Right atrium auricular region (tissue), 2 donors: ENCODE measurements at places on chromosomes 6 and 20. TPM values are rescaled to one million over a fixed set of nuclear protein-coding genes. Genes with fewer than 3 reads are reported as not detected.

GRCh38 chr6:46985943-46986342 lies 56.2 kb downstream of the ADGRF1 start:
- H3K36me3 ChIP-seq: no peaks in the 10 kb centered on the region
- H3K27me3 ChIP-seq: no peaks in the 10 kb centered on the region
- no peak overlapping the region for H3K27ac ChIP-seq
- no peak for DNase-seq

EMILIN3 gene
- 1.8 TPM for total RNA-seq

PPP1R3G gene
- 8.8 TPM for total RNA-seq

DNA sequence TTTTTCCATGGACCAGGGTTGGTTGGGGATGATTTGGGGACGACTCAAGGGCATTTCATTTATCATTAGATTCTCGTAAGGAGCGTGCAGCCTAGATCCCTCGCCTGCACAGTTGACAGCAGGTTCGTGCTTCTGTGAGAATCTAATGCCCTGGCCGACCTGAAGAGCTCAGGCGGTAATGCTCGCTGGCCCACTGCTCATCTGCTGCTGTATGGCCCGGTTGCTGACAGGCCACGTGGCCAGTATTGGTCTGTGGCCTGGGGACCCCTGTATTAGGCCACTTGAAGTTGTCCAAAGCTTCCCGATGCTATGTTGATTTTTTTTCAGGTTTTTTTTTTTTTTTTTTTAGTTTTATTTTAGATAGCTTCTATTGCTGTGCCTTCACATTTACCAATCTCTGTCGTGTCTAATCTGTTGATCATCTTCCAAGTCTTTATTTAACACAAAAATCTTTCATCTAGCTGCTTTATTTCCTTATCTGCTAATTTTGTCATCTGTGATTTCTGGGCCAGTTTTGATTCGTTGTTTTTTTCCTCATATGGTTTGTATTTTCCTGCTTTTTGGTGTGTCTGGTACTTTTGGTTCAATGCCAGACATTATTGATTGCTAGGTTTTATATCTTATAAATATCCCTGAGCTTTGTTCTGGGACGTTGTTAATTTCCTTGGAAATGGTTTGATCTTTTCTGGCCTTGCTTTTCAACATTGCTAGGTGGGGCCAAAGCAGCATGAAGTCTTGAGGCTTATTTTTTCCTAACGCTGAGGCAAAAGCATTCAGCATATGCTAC lies 41.1 kb downstream of the DYNLT1 start:
- no peaks in the 10 kb centered on the region for H3K4me1 ChIP-seq
- no peak for DNase-seq
- H3K27me3 ChIP-seq: no peaks in the 10 kb centered on the region

DNA sequence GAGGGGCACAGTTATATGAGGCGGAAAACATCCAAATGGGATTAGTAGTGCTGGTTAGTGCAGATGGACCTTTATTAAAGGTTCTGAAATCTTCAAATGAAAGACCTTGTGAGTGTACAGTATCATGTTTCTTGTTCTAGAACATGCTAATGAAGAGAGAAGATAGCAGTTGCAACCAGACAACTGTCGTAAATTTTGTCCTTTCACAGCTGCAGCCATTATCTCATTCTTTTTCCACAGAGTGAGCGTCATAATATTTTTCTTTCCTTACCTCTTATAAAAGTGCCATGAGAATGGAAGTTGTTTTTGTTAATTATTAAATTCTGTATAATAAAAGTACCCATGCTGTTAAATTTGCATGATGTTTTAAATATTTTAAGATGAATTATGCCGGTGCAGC lies 4.4 kb upstream of the C6orf163 start:
- DNase-seq: no peak
- no peaks in the 10 kb centered on the region for H3K27me3 ChIP-seq
- no peak overlapping the region for H3K4me3 ChIP-seq
- no peak overlapping the region for H3K27ac ChIP-seq

GRCh38 chr6:46014511-46015118 lies 1.0 kb downstream of the CLIC5 start:
- no peaks in the 10 kb centered on the region for H3K36me3 ChIP-seq
- peak overlapping the region; percentile 94 for H3K27ac ChIP-seq
- DNase-seq: no peak
- H3K4me1 ChIP-seq: no peaks in the 10 kb centered on the region
- no peaks in the 10 kb centered on the region for H3K27me3 ChIP-seq

SOBP gene
- 8.5 TPM for total RNA-seq

DNA sequence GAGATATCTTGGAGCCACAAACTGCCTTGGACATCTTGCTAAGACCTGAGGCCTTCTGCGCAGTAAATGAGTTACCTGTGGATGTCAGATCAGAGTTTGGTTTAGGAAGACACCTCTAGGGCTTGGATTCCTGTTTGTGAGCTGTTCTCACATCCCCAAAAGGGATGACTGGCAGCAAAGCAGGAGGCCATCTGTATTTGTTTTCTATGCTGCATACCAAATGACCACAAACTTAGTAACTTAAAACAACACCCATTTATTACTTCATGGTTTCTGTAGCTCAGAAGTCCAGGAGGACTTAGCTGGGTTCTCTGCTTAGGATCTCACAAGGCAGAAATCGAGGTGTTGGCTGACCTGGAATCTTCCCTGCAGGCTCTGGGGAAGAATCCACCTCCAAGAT lies 116.7 kb downstream of the UNC5CL start:
- H3K27me3 ChIP-seq: no peaks in the 10 kb centered on the region
- no peaks in the 10 kb centered on the region for H3K4me1 ChIP-seq
- no peak overlapping the region for H3K27ac ChIP-seq
- no peaks in the 10 kb centered on the region for H3K36me3 ChIP-seq

DNA sequence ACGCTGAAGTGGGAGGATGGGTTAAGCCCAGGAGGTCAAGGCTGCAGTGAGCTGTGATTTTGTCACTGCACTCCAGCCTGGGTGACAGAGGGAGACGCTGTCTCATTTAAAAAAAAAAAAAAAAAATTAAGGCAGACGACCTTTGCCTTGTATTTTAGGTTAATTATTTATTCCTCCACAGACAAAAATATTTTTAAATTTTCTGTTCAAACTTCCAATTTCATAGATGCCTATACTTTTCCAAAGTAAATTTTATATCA lies 6.3 kb upstream of the SMIM28 start:
- DNase-seq: no peak
- no peak overlapping the region for H3K27ac ChIP-seq
- H3K4me3 ChIP-seq: no peak overlapping the region

DNA sequence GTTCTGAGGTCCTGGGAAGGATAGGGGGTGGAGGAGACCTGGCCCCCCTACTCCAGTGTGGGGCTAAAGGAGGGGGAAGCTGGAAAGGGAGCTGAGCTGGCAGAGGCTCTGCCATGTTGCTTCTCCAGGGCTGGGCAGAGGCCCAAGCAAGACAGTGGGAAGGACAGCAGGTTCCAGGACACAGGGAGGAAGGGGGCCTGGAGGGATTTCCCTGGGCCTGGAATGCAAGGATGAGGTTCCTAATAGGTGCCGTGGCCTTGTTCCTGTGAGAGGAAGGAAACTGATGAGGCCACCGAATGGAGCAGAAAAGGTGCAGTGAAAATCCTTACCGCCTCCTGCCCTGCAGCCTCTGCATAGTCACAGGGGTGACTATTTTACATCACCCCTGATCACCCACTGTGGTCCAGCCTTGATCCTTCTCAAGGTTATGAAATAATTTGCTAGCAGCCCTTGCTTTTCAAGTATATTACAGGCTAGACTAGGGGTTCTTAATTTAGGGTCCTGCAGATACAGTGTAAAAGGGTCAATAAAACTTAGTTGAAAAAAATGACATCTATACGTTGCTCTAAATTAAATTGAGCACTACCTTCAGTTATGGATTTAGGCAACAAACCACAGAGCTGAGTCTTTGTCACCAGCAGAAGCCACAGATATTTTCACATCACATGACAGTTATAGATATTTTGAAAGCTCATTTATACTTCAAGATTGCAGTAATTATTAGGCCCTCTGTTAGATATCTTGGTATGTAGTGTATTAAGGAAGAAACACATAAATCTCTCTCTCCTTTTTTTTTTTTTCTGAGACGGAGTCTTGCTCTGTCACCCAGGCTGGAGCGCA lies 45.7 kb upstream of the RNF24 start:
- DNase-seq: no peak
- H3K36me3 ChIP-seq: no peaks in the 10 kb centered on the region
- no peak overlapping the region for H3K4me3 ChIP-seq
- peak overlapping the region; percentile 35 for H3K27ac ChIP-seq

DNA sequence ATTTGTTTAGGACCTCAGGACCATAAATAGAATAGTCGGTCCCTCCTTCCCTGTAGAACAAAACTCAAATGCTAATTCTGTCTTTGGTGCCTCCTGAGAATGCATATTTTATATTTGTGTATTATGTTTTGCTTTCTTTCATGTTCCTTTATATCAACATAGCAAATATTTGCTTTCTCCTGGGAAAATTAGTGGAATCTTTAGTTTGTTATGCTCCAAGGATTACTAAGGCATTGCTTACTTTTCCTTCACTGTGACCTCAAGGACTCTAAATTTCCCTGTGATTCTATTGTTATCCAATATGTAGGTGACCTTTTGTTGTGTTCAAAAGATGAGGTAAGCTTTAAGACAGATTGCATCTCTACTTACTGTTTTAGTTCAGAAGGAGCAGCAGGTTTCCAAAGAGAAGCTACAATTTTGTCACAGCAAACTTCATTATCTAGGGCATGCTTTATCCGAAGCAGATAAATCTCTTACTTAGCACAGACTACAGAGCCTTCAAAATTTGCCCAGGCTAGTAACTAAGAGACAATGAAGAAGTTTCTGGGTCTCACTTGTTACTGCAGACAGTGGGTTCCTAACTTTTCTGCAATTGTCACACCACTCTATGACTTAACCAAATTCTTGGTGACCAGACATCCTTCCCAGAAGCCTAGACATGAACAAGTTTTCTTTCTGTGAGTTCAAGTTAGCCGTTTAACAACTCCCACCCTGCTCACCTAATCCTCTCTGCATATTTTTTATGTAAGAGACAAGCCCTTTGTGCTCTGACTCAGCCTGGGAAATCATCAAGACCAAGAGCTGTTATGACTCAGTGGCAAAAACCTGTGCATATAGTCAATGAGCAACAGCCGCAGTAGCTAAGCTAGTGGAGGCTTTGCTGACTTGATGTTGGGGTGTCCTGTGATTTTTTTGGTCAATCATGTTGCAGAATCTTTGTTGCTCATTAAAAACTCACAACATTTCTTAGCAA lies 378.8 kb downstream of the QKI start:
- no peak overlapping the region for H3K4me3 ChIP-seq
- DNase-seq: no peak
- H3K4me1 ChIP-seq: no peaks in the 10 kb centered on the region
- no peaks in the 10 kb centered on the region for H3K27me3 ChIP-seq
- H3K36me3 ChIP-seq: no peaks in the 10 kb centered on the region

GRCh38 chr6:106114492-106114891 lies 28.4 kb downstream of the PRDM1 start:
- no peaks in the 10 kb centered on the region for H3K27me3 ChIP-seq
- no peak for DNase-seq
- H3K4me1 ChIP-seq: no peaks in the 10 kb centered on the region
- H3K4me3 ChIP-seq: no peak overlapping the region
- no peak overlapping the region for H3K27ac ChIP-seq

IPCEF1 gene
- total RNA-seq: 0.93 TPM

DNA sequence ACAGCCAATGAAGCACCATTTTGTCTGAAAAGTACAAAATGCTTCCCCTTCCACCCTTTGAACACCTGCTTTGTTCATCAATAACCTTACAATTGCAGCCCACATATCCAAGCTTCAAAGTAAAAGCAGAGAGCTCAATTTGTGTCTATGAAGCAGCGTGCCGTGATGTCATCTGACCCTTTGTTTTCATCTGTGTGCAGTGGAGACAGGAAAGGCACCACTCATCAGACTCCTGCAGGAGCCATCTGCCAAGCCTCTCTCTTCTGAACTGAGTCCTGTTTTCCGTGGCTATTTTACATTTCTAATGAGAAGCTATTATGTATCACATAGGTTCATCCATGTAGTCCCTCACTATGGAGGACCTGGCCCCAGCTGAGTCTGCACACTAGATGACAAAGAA lies 7.5 kb upstream of the LY86 start:
- no peaks in the 10 kb centered on the region for H3K27me3 ChIP-seq
- no peaks in the 10 kb centered on the region for H3K4me1 ChIP-seq
- H3K27ac ChIP-seq: no peak overlapping the region
- no peak for DNase-seq
- no peak overlapping the region for H3K4me3 ChIP-seq

GMEB2 gene
- 9.4 TPM for total RNA-seq

MYCT1 gene
- 8.1 TPM for total RNA-seq

DNA sequence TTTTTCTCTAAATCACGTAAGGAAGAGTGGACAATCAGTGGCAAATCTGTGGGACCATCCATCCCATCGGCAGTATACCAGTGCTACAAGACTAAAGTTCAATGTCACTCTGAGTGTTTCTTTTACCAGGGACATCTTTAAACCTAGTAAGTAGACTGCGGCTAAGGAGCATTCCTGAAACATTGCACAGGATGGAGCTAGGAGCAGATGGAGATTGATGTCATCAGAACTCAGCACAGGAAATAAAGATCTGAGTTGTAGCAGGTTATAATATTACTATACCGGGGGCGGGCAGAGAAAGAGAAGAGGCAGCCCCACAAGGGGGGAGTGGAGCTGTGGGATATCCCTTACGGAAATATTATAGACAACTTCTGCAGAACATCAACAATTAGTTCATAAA lies 162.1 kb downstream of the MTFR2 start:
- no peak overlapping the region for H3K4me3 ChIP-seq
- H3K4me1 ChIP-seq: no peaks in the 10 kb centered on the region
- no peaks in the 10 kb centered on the region for H3K27me3 ChIP-seq
- no peak for DNase-seq
- no peak overlapping the region for H3K27ac ChIP-seq

GRCh38 chr6:144155529-144155928 lies 5.2 kb downstream of the STX11 start:
- H3K4me1 ChIP-seq: peaks cover 59% of the 10 kb centered on the region
- no peaks in the 10 kb centered on the region for H3K36me3 ChIP-seq
- no peaks in the 10 kb centered on the region for H3K27me3 ChIP-seq
- H3K4me3 ChIP-seq: no peak overlapping the region
- no peak overlapping the region for H3K27ac ChIP-seq

SNRPB gene
- total RNA-seq: 105 TPM

GRCh38 chr6:159217595-159218275 lies 48.5 kb downstream of the FNDC1 start:
- H3K4me3 ChIP-seq: no peak overlapping the region
- DNase-seq: no peak
- H3K4me1 ChIP-seq: peaks cover 6% of the 10 kb centered on the region
- H3K27ac ChIP-seq: no peak overlapping the region
- H3K27me3 ChIP-seq: no peaks in the 10 kb centered on the region
- no peaks in the 10 kb centered on the region for H3K36me3 ChIP-seq

IMPG1 gene
- not detected for total RNA-seq

DNA sequence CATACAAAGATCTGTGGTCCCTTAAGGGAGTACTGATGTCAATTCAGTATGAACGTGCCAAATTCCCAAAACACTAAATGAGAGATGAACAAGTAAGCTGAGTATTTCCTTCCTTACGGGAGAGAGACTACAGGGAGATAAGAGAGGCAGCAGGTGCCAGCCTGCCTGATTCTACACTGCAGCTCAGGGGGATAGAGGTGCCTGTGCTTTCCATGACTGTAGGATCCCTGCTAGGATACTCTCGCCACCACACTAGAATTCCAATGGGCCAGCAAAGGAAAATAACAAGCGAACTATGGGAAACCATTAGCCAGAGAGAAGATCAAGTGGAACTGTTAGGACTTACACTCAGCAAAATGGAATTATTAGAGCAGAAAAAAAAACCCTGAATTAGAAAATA lies 198.5 kb upstream of the BTBD3 start:
- no peak for DNase-seq
- no peak overlapping the region for H3K27ac ChIP-seq
- no peaks in the 10 kb centered on the region for H3K27me3 ChIP-seq

GRCh38 chr20:42338294-42339201 lies 720.4 kb upstream of the CHD6 start:
- peak overlapping the region; percentile 33 for H3K27ac ChIP-seq
- no peaks in the 10 kb centered on the region for H3K4me1 ChIP-seq
